A549 treated with RU486 at 1 μM for 4 hours (cell line): ENCODE measurements at places on chromosomes 6 and 20. TPM values are rescaled to one million over a fixed set of nuclear protein-coding genes. Genes with fewer than 3 reads are reported as not detected.

VSX1 gene
- 0.74 to 1.6 TPM (median 1.1 TPM) in 5 replicates for total RNA-seq

NR2E1 gene
- total RNA-seq = 0.03 TPM in 1 of 5 replicates, not detected in the others

SLC52A3 gene
- total RNA-seq = 0.34 to 0.69 TPM (median 0.55 TPM) in 5 replicates

OTOR gene
- total RNA-seq = not detected in 5 replicates

TPD52L1 gene
- 43.8 to 50.6 TPM (median 47.9 TPM) in 5 replicates for total RNA-seq

PLA2G7 gene
- 0.11 TPM in 1 of 5 replicates, not detected in the others for total RNA-seq

ABHD16B gene
- not detected in 5 replicates for total RNA-seq

RIPOR3 gene
- total RNA-seq = 0.05 to 0.10 TPM (median 0.06 TPM) in 3 of 5 replicates, not detected in the others

PEX3 gene
- 9.6 to 13.2 TPM (median 11.4 TPM) in 5 replicates for total RNA-seq

DLL1 gene
- total RNA-seq = 0.14 to 0.29 TPM (median 0.22 TPM) in 5 replicates

HLA-DRA gene
- total RNA-seq = not detected in 5 replicates

IPCEF1 gene
- total RNA-seq = 0.08 TPM in 1 of 5 replicates, not detected in the others
